ENCODE measurements at places on chromosomes 4 and X.

DNA sequence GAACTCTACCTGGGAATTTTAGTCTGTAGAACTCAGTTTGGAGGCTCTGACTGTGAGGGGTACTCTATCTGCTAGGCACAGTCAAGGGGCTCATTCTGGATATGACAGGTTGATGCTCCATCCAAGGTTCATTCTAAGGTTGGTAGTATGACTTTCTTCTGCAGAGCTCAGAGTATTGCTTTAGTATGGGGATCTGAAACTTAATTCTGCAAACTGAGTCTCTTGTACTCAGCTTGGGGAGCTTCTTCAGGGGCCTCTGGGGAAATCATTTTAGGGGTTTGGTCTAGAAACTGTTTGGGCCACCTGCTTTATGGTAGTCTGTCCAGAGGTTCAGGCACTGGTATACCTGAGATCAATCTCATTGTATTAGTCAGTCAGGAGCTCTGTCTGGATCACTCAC is 9.7 kb upstream of the TSR2 start:
- DNase-seq, result no peak

DNA sequence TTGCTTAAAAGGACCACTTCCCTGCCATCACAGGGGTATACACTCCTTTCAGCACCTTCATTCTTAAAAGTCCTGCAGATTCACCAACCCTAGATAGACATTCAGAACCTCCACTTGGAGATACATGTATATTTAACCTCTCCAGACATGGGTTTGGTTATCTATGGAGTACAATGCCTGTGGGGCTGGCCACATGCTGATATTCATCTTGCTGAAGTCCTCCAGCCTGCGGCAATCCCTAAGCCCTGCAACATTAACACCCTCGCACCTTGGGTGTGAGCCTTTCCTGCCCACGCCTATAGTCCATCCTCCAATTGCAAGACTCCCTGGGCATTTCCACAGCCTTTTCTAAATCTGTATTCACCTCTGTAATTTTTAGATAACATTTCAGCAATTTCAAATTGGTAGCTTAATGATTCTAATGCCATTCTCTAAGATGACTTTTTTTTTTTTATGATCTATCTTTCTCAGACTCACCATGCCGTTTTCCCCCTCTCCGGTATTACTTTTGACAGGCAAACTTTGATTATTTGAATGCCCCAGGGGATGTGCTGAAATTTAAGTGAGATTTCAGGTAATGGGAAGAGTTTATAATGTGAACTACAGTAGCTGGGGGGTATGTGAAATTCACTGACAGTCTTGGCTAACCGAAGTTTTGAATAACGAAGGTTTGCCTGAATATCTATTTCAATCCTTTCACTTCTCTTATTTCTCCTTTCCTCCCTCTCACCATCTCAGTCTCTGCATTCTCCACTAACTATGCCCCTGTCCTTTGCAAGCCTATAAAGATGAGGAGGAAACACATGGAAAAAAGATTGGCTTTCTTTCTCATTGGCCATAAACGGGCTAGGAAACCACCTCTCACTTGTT is 24.1 kb downstream of the CCDC149 start:
- no peak for DNase-seq

GRCh38 chrX:23804578-23804977 is 21.6 kb downstream of the SAT1 start:
- no peak for DNase-seq

GRCh38 chrX:96551322-96551872 is 133.2 kb upstream of the DIAPH2 start:
- no peak for DNase-seq

GRCh38 chr4:15718959-15719358 is 16.1 kb downstream of the BST1 start:
- no peak for DNase-seq

GRCh38 chrX:109660435-109661143 is 35.6 kb upstream of the KCNE5 start:
- no peak for DNase-seq

- no peak for DNase-seq
Observed at GRCh38 chrX:100479329-100479728, 69.3 kb upstream of the PCDH19 start.

DNA sequence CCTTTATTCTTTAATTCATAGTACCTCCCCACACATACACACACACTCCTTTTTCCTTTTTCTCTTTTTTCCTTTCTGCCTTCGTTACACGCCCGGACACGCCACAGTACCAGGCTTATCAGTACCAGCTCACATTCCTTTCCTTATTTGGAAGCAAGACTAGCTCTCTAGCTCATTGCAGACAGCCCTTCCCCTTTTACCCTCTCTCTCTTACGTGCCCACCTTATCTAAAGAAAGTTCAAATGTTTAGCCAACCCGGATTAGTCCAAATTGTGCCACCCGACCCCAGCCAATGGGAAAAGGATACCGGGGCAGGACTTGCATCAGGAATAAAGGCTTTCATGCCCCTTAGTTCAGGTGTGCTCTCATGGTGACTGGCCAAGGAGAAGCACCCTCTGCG is 194.7 kb upstream of the VCX3A start:
- DNase-seq, result no peak

- DNase-seq, result no peak
Observed at GRCh38 chr4:182540496-182540895, 297.3 kb downstream of the TENM3 start.

- DNase-seq, result no peak
Observed at GRCh38 chr4:22987870-22988269, 295.1 kb downstream of the GBA3 start.

DNA sequence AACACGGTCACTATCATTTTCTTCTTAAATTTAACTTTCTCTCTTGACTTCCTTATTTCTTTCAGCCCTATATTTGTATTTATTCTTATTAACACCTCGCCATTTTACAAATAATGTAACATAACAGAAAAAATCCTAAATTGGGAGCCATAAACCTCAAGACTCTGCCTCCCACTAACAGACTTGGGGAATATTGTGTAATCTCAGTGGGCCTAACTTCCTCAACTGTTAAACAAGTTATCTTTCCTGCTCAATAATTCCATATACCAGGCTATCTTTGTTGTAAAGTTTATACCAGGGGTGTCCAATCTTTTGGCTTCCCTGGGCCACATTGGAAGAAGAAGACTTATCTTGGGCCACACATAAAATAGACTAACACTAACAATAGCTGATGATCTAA is 26.2 kb downstream of the PRSS12 start:
- DNase-seq, result no peak

GRCh38 chr4:804804-805203 is 21.1 kb downstream of the CPLX1 start:
- no peak for DNase-seq

DNA sequence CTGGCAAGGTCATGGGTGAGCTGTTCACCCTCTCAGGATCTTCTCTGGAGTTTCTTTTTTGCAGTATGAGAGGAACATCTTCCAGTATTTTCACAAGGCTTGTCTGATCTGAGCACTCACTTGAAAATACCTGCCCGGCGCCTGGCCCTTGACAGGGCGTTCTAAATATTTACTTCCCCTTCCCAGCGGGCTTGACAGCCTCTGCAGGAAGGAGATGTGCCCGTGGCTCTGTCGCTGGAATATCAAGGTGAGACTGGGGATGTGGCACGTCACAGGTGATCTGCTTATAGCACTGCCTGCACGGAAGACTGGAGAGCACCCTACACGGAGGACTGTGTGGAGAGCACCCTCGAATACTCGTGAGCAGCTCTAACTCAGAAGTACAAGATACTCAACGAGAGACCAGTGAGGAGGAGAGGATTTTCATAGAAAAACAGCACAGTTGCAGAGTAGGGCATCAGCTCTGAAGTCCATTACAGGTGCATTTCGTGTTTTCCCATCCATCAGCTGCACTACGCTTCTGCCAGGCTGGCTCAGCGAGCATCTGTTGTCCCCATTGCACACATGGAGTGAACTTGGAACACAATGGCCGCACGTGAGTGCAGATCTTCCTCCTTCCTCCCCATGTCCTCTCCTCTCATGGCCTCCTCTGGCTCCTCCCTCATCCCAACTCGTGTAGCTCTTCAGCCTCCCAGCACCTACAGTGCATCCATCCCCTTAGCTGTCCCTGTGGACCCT is 32.1 kb downstream of the ZBTB49 start:
- DNase-seq, result no peak

GRCh38 chr4:4937926-4938325 is 78.5 kb downstream of the MSX1 start:
- DNase-seq, result no peak

GRCh38 chrX:96971812-96972211 is 88.1 kb downstream of the RPA4 start:
- DNase-seq, result no peak

- DNase-seq, result no peak
Observed at GRCh38 chr4:83679692-83680091, 143.8 kb downstream of the GPAT3 start.

DNA sequence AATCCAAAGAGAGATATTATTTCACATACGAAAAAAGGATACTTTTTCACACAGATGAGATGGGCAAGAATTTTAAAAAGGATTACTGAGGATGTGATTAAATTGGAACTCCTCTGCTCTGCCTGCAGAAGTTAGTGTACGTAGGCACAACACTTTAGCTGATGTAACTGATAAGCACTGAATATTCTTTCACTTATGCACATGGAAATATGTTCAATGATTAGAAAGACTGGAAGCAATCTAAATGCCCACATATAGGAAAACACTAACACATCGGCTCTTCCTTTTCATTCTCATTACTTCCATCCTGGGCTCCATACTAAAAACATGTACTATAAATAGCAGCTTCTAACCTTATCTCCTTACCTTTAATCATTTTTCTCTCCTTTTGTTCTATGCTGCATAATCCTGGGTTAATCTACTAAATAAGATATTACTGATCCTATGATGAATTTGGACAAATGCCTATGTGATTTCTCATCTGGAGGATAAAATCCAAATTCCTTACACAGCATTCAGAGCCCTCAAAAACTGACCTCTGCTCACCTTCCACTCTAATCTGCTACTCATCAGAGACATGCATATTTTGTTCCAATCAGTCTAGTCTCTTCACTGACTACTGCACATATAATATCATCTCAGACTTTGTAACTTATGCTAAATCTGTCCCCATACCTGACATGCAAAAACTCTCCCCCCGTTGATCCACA is 197.8 kb downstream of the PDGFC start:
- no peak for DNase-seq

DNA sequence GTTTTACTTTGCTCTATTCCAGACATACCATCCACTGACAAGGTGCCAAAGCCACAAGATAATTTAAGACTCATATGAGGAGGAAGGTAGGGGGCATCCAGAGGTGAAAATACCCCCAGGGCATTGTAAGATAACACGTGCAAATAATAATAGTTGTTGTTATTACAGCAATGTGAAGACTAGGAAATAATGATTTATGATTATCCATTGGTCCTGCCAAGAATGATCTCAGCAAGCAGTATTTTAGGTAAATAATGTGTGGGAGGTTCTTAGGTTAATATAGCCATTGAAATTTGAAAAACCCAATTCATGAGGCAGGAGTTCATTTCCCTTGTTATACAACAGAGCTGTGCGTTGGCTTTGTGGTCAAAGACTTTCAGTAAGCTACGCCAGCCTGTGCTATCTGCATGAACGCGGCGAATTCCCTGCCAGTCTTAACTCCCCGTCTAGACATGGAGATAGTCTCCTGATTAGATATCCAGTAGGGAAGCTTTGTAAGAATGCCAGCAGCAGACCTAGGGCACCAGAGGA is 47.2 kb upstream of the MXRA5 start:
- no peak for DNase-seq

DNA sequence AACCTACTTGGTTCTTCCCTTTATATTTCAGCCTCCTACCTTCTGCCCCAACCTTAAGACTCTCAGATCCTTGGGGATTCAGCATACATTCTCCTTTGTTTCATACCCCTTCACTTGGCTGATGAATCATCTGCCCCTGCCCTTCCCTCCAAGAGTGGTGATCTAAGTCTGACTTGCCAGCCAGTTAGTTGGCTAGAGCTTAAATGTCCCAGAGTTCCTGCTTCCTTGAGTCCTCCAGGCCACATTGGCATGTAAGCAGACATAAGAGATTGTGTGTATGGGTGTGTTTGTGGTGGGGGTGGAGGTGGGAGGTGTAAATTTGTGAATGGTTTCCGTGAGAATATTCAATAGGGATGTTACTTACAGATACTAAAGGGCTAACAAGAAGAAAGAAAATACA is 3.7 kb upstream of the TEX13D start:
- DNase-seq, result no peak

DNA sequence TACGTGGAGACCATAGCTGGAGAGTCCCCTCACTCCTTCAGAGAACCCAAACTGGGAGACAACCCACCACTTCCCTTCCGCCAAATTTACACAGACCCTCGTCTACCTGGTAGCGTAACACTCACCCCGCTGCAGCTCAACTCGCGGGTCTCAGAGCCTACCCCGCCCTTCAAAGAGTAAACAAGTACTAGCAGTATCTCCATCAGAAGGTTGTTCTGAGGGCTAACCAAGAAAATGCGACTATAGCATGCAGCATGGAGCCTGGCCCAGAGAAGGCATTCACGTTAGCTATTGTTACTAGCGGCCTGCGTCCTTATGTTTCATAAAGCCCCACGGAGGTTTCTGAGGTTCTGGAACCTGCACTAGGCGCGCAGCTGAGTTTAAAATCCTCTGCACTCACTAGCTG is 531 bp upstream of the MANBA start:
- no peak for DNase-seq

- no peak for DNase-seq
Observed at GRCh38 chr4:183202523-183202922, 103.5 kb downstream of the WWC2 start.

- DNase-seq, result no peak
Observed at GRCh38 chrX:35380808-35381700, 417.1 kb upstream of the MAGEB16 start.

DNA sequence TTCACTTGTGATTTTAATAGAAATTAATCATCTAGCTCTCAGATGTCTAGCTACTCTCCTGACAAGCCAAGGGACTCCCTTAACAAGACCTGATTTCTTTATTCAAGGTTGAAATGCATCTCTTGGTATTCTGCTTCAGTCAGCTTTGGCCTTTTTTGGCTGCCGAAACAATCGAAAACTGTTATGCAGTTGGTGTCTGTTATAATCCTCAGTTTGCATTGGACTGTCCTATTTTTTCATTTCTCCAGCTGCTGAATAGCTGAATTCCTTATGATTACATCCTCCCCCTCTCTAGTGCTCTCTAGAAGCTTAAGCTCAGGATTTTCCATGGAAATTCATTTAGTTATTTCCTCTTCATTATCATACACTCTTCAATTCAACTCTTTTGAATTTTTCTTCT is 177.2 kb downstream of the TRIML1 start:
- DNase-seq, result no peak
